ENCODE measurements at places on chromosomes 11 and 22. TPM values are rescaled to one million over a fixed set of nuclear protein-coding genes. Genes with fewer than 3 reads are reported as not detected.

BEST1 gene
- 1.1 TPM for total RNA-seq

GRCh38 chr11:47631473-47631872 is 10.9 kb downstream of the MTCH2 start:
- H3K27me3 ChIP-seq, result no peaks in the 10 kb centered on the region
- no peaks in the 10 kb centered on the region for H3K36me3 ChIP-seq
- H3K4me3 ChIP-seq, result no peak overlapping the region
- DNase-seq, result no peak

- no peaks in the 10 kb centered on the region for H3K4me1 ChIP-seq
- H3K27me3 ChIP-seq, result no peaks in the 10 kb centered on the region
- no peak for DNase-seq
- no peaks in the 10 kb centered on the region for H3K36me3 ChIP-seq
These were observed 92.8 kb upstream of the LINC01488 start for GRCh38 chr11:69388661-69389060.

SART1 gene
- 24.1 TPM for total RNA-seq

GRCh38 chr11:101862391-101863233 is 52.2 kb upstream of the CEP126 start:
- no peaks in the 10 kb centered on the region for H3K4me1 ChIP-seq
- no peak overlapping the region for H3K27ac ChIP-seq
- no peaks in the 10 kb centered on the region for H3K27me3 ChIP-seq
- H3K36me3 ChIP-seq, result no peaks in the 10 kb centered on the region
